ENCODE measurements at places on chromosomes 5 and 9. TPM values are rescaled to one million over a fixed set of nuclear protein-coding genes. Genes with fewer than 3 reads are reported as not detected.

SPINK13 gene
- not detected for total RNA-seq

DNA sequence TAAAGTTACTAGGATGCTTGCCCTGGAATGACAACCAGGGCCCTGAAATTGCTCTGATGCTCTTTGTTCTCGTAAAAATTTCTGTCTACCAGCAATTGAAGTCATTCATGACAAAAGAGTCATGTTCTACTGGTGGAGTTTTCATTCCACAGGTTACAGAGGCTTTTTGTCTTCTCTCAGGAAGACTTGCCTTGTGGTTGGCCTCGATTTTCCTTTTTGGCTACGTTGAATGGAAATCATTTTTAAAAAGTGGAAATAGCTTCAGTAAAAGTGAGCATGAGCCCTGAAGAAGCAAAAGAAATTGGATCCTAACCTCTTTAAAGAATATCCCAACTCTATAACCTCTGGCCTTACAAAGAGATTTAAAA, 255.2 kb downstream of the AOPEP start:
- DNase-seq, result no peak
- no peaks in the 10 kb centered on the region for H3K36me3 ChIP-seq
- H3K27me3 ChIP-seq, result no peaks in the 10 kb centered on the region
- H3K4me1 ChIP-seq, result peaks cover 6% of the 10 kb centered on the region
- no peak overlapping the region for H3K4me3 ChIP-seq

- H3K27ac ChIP-seq, result no peak overlapping the region
- no peaks in the 10 kb centered on the region for H3K36me3 ChIP-seq
- no peak for DNase-seq
Observed at GRCh38 chr5:147372191-147372590, 137.4 kb downstream of the STK32A start.

DNA sequence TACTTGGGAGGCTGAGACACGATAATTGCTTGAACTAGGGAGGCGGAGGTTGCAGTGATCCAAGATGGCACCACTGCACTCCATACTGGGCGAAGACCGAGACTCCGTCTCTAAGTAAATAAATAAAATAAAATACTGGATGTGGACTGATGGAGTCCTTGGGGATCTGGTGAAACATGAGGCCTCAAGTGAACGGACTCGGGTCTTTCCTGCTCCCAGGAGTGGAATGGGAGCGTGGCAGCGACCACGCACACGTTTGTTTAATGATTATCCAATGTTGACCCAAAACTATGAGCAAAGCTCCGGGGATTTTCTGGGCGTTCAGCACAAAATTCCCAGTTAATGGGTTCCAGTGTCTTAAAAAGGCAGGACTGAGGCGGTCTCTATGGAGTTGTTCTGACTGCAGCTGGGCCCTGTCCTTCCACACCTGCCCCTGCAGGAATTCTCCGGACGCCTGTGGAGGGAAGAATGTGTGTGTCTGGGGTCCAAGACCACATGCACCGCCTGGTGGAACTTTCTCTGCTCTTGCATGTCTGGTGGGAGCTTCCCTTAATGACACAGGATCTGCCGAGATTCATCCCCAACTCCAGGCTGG, 26.6 kb downstream of the NEK6 start:
- H3K27me3 ChIP-seq, result no peaks in the 10 kb centered on the region
- no peak overlapping the region for H3K4me3 ChIP-seq
- no peaks in the 10 kb centered on the region for H3K36me3 ChIP-seq
- no peak for DNase-seq
- H3K4me1 ChIP-seq, result peaks cover 21% of the 10 kb centered on the region

DNA sequence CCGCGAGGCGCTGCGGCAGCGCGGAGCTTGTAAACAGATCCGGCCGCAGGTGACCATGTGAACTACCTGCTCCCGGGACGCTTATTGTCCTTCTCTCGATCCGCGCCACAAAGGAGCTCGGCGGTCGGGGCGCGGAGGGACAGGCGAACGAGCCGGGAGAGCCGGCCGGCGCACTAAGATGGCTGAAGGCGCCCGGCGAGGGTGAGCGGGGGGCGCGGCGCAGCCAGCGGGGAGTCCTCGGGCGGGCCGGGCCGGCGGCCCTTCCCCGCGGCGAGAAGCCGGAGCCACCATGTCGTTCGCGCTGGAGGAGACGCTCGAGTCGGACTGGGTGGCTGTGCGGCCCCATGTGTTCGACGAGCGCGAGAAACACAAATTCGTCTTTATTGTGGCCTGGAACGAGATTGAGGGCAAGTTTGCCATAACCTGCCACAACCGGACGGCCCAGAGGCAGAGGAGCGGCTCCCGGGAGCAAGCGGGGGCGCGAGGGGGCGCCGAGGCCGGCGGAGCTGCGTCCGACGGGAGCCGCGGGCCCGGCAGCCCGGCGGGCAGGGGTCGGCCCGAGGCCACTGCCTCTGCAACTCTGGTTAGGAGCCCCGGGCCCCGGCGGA, 535 bp downstream of the JMY start:
- H3K27me3 ChIP-seq, result no peaks in the 10 kb centered on the region
- peak overlapping the region; percentile 97 for H3K4me3 ChIP-seq
- H3K4me1 ChIP-seq, result peaks cover 45% of the 10 kb centered on the region
- no peaks in the 10 kb centered on the region for H3K36me3 ChIP-seq

- DNase-seq, result peak; percentile 33
- H3K4me1 ChIP-seq, result peaks cover 11% of the 10 kb centered on the region
- H3K36me3 ChIP-seq, result no peaks in the 10 kb centered on the region
- peaks cover 11% of the 10 kb centered on the region for H3K27me3 ChIP-seq
Observed at GRCh38 chr5:176611435-176611834, 1.5 kb upstream of the GPRIN1 start.

GRCh38 chr5:10351199-10351905, 2.1 kb upstream of the MARCHF6 start:
- DNase-seq, result no peak
- no peak overlapping the region for H3K4me3 ChIP-seq
- no peaks in the 10 kb centered on the region for H3K27me3 ChIP-seq
- H3K4me1 ChIP-seq, result peaks cover 26% of the 10 kb centered on the region
- H3K27ac ChIP-seq, result no peak overlapping the region

- DNase-seq, result no peak
- H3K27ac ChIP-seq, result no peak overlapping the region
- H3K4me1 ChIP-seq, result peaks cover 3% of the 10 kb centered on the region
- H3K4me3 ChIP-seq, result no peak overlapping the region
- no peaks in the 10 kb centered on the region for H3K27me3 ChIP-seq
Observed at GRCh38 chr9:37812773-37813379, 12.3 kb downstream of the DCAF10 start.

DNA sequence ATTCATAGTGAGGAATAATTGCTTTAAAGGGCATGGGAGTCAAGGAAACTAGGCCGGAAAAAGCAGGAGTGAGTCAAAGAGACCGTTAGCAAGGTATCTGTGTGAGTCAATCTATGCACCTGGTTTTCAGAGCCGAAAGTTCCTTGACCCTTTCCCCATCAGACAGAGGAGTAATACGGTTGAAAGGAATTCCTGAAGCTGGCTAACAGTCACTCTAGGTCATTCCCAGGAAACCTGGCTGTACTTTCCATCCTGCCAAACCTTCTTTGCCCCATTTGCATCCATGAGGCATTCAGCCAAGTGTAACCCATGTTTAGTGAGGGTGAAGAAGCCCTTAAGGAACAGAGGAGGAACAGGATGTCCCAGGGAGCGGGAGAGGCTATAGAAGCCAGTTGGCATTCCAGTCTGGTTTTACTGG, 16.2 kb downstream of the RBM18 start:
- no peak for DNase-seq
- H3K4me3 ChIP-seq, result no peak overlapping the region
- no peaks in the 10 kb centered on the region for H3K27me3 ChIP-seq
- H3K4me1 ChIP-seq, result no peaks in the 10 kb centered on the region

SPEF2 gene
- total RNA-seq, result 0.86 TPM

GRCh38 chr9:131403493-131403773, 9.5 kb downstream of the PRRC2B start:
- no peaks in the 10 kb centered on the region for H3K27me3 ChIP-seq
- peaks cover 5% of the 10 kb centered on the region for H3K36me3 ChIP-seq
- peaks cover 93% of the 10 kb centered on the region for H3K4me1 ChIP-seq
- no peak overlapping the region for H3K4me3 ChIP-seq
- no peak overlapping the region for H3K27ac ChIP-seq

FOXD4L4 gene
- total RNA-seq, result not detected

DNA sequence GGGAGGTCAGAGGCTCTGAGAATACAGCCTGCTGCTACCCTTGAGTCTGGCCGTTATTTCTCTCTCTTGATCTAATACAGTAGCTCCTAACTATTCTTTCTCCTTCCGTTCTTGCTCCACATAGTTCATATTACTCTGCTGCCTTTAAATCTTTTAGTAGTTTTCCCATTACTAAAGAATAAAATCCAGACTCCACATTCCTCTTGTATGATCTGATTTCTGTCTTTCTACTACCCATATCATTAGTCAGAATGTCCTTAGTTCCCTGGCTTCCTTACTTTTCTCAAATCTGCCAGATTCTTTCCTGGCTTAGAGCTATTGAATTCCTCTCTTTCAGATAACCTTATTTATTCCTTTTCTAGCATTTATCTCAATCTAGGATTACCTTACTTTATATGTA, 40.0 kb downstream of the MARCHF6 start:
- H3K4me3 ChIP-seq, result no peak overlapping the region
- no peaks in the 10 kb centered on the region for H3K4me1 ChIP-seq
- peaks cover 83% of the 10 kb centered on the region for H3K36me3 ChIP-seq

IFNA13 gene
- total RNA-seq, result not detected

GRCh38 chr9:4464911-4465513, 25.3 kb upstream of the SLC1A1 start:
- H3K27me3 ChIP-seq, result no peaks in the 10 kb centered on the region
- H3K4me3 ChIP-seq, result no peak overlapping the region
- no peak for DNase-seq
- no peaks in the 10 kb centered on the region for H3K4me1 ChIP-seq

- no peak overlapping the region for H3K27ac ChIP-seq
- peaks cover under 1% of the 10 kb centered on the region for H3K4me1 ChIP-seq
- H3K36me3 ChIP-seq, result no peaks in the 10 kb centered on the region
- peaks cover 5% of the 10 kb centered on the region for H3K27me3 ChIP-seq
- H3K4me3 ChIP-seq, result no peak overlapping the region
Observed at GRCh38 chr5:59193616-59194319, 610.9 kb downstream of the RAB3C start.

DNA sequence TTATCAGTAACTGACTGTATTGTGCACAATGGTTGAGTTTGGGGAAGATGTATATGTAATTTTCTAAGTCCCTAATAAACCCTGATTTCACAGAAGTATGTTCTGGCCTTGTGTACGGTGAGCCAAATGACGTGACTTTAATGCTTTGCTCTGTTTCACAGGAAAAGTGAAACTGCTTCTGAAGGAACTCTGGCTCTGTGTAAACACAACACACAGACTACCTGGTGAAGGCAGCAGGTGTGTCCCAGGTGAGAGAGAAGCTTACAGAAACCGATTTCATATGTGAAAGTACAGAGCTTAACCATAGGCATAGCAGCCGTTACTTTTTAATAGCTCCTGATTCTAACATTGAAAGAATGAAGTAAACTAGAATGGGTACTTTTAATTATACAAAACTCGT, 31.9 kb downstream of the ICE1 start:
- peaks cover 66% of the 10 kb centered on the region for H3K36me3 ChIP-seq
- H3K4me3 ChIP-seq, result no peak overlapping the region
- no peaks in the 10 kb centered on the region for H3K27me3 ChIP-seq
- no peak overlapping the region for H3K27ac ChIP-seq

Data from CD4-positive, CD25-positive, alpha-beta regulatory T cell (primary cell).